ENCODE measurements at places on chromosomes 16 and 17. TPM values are rescaled to one million over a fixed set of nuclear protein-coding genes. Genes with fewer than 3 reads are reported as not detected.

CDH11 gene
- total RNA-seq = not detected

DNAI2 gene
- total RNA-seq = 0.66 TPM

KCNJ18 gene
- not detected for total RNA-seq

DNA sequence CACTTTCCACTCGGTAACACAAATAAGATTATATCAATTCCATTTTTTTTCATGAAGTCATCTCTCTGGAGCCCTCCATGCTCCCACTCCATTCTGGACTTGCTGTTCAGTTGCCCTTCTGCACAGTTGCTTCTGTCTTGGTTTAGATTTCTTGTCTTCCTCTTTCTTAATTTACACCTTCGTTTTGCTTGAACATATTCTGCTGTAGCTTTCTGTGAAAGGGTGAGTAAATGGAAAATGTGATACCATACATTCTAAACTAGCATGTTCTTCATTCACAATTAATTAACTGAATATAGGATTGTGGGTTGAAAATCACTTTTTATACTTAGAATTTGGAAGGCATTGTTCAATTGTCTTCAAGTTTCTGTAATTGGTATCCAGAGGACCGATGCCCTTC lies 69.6 kb downstream of the VMP1 start:
- no peaks in the 10 kb centered on the region for H3K4me1 ChIP-seq
- H3K27me3 ChIP-seq = no peaks in the 10 kb centered on the region
- peaks cover 30% of the 10 kb centered on the region for H3K36me3 ChIP-seq

- no peak overlapping the region for H3K27ac ChIP-seq
- H3K27me3 ChIP-seq = no peaks in the 10 kb centered on the region
- no peak overlapping the region for H3K4me3 ChIP-seq
- DNase-seq = no peak
These were observed 75.7 kb downstream of the CYTH1 start for GRCh38 chr17:78706271-78706915.

GRCh38 chr17:67054608-67055007 lies 10.3 kb downstream of the CACNG1 start:
- no peaks in the 10 kb centered on the region for H3K4me1 ChIP-seq
- H3K27me3 ChIP-seq = no peaks in the 10 kb centered on the region
- DNase-seq = no peak
- H3K27ac ChIP-seq = no peak overlapping the region

DNA sequence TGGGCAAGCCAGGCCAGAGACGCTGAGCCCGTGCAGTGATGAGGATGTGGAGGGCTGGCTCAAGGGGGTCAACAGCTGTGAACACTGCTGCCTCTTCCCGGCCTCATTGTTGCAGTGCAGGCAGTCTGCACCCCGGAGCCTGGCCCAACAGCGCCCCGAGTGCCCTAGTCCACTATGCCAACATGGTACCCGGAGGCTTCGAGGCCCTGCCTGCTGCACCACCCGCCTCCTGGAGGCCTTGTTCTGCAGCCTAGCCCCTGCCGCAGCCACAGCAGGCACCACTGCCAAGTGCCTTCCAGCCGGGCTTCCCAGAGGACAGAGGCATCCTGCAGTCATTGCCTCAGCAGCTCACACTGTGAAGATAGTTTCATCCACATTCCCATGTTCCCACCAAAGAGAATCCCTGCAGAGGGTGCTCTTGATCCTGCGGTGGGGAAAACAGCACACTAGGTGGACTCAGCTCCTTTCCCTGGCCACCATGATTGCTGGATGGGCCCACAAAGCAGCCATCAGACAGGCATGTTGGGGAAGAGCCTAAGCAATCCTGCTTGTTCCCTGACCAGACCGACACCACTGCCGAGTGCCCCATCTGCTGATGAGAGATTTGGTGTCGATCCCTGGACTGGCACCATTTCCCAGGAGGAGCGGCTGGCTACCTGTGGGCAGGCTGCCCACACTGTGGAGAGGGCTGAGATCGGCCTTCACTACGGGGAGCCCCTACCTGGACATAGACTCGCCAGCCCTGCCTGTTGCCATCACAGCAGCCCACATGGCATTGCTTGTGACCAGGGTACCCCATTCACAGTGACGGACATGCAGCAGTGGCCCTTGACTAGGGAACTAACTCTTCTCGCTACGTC lies 44.9 kb downstream of the USP22 start:
- no peak overlapping the region for H3K27ac ChIP-seq
- H3K4me1 ChIP-seq = peaks cover 35% of the 10 kb centered on the region
- H3K36me3 ChIP-seq = peaks cover 34% of the 10 kb centered on the region
- DNase-seq = no peak

DNA sequence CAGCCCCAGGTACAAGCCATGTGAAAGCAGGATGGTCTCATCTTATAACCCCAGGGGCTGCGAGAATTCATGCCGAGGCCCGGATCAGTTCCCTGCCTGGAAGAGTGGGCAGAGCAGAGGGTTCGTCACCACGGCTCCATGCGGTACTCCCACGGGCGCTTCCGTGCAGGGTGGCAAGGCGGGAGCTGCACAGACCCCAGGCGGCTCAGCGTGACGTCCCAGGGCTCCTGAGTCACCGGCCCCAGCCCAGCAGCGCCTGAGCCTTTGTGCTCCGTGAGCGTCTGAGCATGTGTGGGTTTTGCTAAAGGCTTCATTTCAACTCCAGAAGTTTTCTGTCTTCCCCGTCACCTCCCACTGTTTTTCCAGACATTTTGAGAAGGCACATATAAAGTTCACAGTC lies 71.2 kb upstream of the CHMP6 start:
- H3K36me3 ChIP-seq = peaks cover 55% of the 10 kb centered on the region
- H3K27me3 ChIP-seq = no peaks in the 10 kb centered on the region
- H3K4me3 ChIP-seq = no peak overlapping the region
- H3K27ac ChIP-seq = no peak overlapping the region
- no peak for DNase-seq
- no peaks in the 10 kb centered on the region for H3K4me1 ChIP-seq

- H3K27ac ChIP-seq = no peak overlapping the region
- DNase-seq = no peak
- H3K4me1 ChIP-seq = no peaks in the 10 kb centered on the region
- H3K27me3 ChIP-seq = no peaks in the 10 kb centered on the region
- H3K36me3 ChIP-seq = peaks cover 27% of the 10 kb centered on the region
These were observed 17.5 kb downstream of the ANKRD40 start for GRCh38 chr17:50689956-50690886.

DNA sequence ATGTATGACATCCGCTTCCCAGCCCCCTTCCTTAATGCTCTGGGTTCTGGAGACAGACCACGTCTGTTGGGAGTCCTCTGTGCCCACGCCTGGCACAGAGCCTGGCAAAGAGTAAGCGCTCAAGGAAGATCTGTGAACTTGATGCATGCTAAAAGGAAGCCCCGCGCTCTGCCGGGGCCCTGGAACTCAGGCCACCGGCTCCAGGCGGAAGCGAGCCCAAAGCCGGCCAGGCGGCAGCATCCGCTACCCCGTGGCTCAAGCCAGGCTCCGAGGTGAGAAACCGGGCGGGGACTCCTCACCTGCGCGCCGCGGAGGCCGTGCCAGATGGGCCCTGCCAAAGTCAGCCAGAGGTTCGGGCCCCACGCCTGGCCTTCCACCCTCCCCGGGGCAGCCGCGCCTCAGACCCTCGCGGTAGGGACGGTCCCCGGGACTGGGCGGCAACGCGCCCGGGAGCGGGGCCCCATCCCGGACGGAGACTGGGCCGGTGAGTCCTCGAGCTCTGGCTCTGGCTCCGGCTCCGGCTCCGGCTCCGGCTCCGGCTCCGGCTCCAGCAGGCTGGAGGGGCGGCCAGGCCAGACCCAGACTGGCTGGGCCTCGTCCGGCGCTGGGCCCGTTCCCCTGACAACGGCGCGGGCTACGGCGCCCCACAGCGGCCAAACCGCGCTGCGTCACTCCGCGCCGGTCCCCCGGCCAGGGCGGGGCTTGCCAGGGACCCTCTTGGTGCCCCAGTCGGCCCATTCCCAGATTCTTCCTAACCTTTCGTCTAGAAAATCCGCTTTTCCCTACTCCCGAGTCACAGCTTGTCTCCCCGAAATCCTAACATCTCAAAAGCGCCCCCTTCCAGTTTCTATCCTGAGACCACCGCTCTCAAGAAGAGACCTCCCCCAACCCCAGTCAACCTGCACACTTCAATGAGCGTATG lies at the start of gene ZDHHC1:
Gene ZDHHC1, minus strand, starts transcription at position 606 of the 922 bp plus-strand sequence. CDS start 8,702 bp downstream, outside the sequence.
- peak within 1 kb of the TSS; percentile 32 for H3K4me3 ChIP-seq
- H3K27me3 ChIP-seq = peaks cover 20% of the 10 kb centered on the region
- H3K36me3 ChIP-seq = no peaks in the 10 kb centered on the region

- no peak overlapping the region for H3K27ac ChIP-seq
- no peak overlapping the region for H3K4me3 ChIP-seq
- H3K27me3 ChIP-seq = peaks cover 9% of the 10 kb centered on the region
- no peak for DNase-seq
- peaks cover 4% of the 10 kb centered on the region for H3K4me1 ChIP-seq
These were observed 7.6 kb upstream of the BEAN1 start for GRCh38 chr16:66419527-66419926.

DNA sequence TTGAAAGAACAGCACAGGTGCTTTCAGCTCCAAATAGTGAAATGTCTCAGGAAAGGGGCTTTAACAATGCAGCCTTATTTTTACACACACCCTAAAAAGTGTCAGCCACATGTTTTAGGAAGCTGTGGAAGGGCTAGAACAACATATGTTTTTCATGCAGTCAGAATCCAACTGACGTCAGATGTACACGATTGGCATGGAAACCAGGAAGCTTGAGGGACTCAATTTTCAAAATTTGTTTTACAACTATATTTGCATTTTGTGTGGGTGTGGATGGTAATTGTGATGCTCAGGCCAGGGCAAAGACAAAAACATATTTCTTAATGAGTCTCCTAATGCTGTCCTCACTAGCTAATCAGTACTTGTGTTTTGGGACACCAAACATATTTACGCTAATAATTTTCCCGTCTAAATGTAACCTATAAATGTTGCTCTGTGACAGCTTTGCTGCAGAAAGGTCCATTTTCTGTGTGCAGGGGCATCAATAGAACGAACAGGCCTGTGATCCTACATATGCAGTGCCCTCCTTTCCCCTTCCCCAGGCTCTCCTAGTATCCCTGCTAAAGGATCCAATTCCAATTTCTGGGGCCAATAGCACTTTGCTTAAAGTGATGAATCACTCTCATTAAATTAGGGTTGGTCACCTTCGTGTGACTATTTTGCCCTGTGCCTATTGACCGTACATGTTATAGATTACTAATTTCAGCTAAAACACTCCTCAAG lies 434.0 kb upstream of the CDH5 start:
- H3K4me1 ChIP-seq = no peaks in the 10 kb centered on the region
- H3K36me3 ChIP-seq = no peaks in the 10 kb centered on the region
- H3K4me3 ChIP-seq = no peak overlapping the region
- DNase-seq = no peak
- H3K27ac ChIP-seq = no peak overlapping the region

DNA sequence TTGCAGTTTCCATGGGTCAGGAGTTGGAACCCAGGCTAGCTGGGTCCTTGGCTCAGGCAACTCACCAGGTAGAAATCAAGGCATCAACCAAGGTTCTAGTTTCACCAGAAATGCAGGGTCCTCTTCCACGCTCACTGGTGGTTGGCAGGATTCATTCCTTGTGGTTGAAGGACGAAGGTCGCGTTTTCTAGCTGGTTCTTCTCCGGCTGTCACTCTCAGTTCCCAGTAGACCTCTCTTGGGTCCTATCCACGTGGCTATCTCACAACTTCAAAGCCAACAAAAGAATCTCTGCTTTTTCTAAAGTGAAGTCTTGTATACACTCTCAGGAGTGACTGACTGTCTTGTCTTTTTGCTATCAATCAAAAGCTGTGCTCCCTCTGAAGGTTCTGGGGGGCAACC lies 146.3 kb upstream of the NOL11 start:
- no peak for DNase-seq
- H3K4me1 ChIP-seq = no peaks in the 10 kb centered on the region
- H3K4me3 ChIP-seq = no peak overlapping the region
- peaks cover 41% of the 10 kb centered on the region for H3K36me3 ChIP-seq

DNA sequence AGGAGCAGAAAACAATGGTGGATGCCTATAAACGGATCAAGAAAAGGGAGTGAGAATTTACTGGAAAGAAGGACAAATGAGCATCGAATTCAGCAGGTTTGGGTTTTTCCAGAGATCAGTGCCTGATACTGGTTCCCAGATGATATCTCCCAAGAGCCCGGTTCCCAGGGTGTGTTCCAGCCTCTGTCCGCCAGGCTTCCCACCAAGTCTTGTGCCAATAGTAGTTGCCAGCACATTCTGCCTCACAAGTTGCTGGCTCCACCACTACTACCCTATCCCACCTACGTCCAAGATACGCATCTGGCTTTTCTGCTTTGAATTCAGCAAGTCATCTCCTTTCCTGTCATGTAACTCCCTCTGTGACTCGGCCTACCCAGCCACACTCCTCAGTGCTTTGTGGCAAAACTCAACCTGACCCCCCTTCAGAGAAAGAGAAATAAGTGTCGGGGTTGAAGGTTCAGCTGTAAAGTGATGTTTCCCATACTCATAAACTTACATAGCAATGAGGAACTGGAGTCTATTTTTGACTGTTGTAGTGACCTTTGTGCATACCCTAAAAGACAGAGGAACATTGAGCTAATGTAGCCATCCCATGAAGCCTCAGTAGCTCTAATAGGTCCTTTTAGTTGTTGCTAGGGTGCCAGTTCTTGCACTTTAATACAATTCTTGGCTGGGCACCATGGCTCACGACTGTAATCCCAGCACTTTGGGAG lies 277.0 kb downstream of the IRX3 start:
- no peak overlapping the region for H3K4me3 ChIP-seq
- H3K4me1 ChIP-seq = no peaks in the 10 kb centered on the region
- no peaks in the 10 kb centered on the region for H3K36me3 ChIP-seq
- H3K27me3 ChIP-seq = no peaks in the 10 kb centered on the region
- H3K27ac ChIP-seq = no peak overlapping the region

GRCh38 chr16:85383836-85384832 lies 229.0 kb upstream of the GSE1 start:
- H3K4me1 ChIP-seq = no peaks in the 10 kb centered on the region
- no peaks in the 10 kb centered on the region for H3K36me3 ChIP-seq
- no peak for DNase-seq
- H3K27ac ChIP-seq = no peak overlapping the region
- no peak overlapping the region for H3K4me3 ChIP-seq

GRCh38 chr17:11601661-11602060 lies 3.4 kb downstream of the DNAH9 start:
- no peak for DNase-seq
- H3K4me1 ChIP-seq = no peaks in the 10 kb centered on the region
- no peaks in the 10 kb centered on the region for H3K36me3 ChIP-seq
